ENCODE measurements at places on chromosomes 3 and 15.

DNA sequence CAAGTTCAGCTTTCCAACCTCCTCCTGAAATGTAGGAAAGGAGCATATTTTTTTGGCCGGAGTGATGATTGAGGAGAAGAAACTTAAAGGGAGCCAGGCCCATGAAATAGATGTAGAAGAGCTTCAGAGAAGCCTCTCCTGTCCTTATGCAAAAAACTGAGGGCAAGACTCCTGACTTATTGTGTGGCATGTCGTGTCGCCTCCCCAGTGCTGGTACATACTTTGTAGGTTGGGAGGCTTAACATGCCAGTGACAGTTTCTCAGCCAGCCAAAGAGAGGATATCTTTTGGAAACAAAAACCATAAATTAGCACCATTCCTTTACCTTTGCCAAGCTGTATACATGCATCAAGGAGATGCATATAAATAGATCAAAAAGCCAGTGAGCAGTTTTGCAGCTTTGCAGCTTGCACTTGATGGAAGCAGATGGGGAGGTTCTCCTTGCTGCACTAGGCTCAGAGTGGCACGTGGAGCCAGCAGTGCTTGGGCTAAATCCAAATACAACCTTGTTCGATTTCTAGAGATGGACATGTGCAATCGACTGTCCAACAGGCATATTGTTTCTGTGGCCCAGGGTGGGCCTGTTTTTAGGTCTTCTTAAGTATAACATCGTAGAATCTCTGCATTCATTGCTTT lies 10.2 kb downstream of the SLCO3A1 start:
- no peak for DNase-seq

GRCh38 chr3:144866476-144866875 lies 894.9 kb downstream of the DIPK2A start:
- no peak for DNase-seq

DNA sequence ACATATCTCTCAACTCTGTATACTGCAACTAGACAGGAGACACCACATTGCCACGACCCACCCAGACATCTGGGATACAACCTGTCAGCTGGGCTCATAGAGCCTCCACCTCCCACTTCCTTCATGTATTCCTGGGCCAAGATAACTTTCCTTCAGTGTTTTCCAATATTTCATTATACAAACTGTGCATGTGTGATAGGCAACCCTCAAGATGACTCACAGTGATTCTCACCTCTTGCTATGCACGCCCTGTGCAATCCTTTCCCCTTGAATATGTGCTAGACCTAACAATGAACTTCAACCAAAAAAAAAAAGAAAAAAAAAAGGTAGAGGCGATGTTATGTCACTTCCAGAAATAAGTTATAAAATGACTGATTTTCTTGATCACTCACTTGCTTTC lies 138.0 kb upstream of the ALCAM start:
- DNase-seq = no peak

GRCh38 chr3:15645740-15646501 lies 44.4 kb downstream of the BTD start:
- DNase-seq = no peak

DNA sequence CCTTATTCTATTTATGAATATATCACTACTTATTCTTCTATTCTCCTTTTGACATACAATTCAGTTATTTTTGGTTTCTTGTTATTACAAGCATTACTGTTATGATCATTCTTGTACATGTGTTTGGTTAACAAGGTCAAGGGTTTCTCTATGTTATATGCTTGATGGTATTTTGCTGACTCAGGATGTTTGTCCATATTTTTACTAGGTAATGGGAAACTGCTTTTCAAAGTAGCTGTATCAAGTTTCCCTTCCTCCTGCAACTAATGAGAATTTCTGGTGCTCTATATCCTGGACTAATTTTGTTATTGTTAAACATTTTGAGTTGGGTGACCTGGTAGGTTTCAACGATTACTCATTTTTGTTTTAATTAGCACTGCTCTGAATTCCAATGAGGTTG lies 841.0 kb downstream of the OTOL1 start:
- no peak for DNase-seq

DNA sequence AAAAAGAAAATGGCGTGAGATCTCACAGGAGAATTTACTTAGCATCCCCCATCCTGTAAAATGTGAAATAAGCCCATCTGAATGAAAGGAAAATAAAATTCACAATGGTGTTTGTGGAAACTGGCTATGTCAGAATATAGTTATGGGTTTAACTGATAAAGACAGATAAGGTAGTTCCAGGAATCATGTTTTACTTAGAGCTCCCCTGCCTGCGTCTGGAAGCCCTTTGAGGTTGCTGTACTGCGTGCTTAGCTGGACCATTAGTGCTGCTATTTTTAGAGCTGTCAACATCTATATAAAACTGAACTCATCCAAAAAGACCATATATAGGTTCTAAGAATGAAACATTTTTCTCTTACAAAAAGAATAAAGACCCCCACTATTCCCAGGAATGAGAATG lies 130.8 kb downstream of the LSAMP start:
- DNase-seq = no peak

DNA sequence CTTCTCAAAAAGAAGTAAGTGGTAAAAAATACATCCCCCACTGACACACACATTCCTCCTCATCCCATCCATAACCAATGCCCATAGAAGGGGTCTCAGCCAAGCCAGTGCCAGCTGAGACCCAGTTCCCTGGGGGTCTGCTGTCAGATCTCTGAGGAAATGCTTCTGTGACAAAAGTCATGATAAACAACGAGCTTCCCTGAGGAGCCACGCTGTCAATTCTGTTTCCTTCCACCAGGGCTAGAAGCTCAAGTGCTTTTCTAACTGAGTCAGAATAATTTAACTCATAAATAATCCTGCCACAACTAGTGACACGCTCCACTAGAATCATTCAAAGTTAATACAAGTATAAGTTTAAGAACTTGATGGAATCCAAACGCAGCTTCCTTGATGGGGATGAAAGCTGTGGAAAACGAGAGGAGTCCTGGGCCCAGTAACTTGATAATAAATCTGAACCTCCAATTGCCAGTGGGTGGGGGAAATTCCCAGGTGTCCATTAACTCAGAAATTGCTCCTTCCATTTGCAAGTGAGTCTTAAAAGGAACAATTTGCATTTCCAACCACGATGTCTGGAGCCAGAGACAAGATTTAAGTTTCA lies 348.7 kb upstream of the LMCD1 start:
- no peak for DNase-seq

GRCh38 chr3:51967384-51968169 lies at the start of gene PCBP4:
PCBP4 (minus strand) TSS chr3:51967454; CDS start chr3:51961240, 6,214 bp downstream.
- no peak for DNase-seq

GRCh38 chr15:27025481-27025966 lies 54.5 kb downstream of the GABRG3 start:
- DNase-seq = no peak

DNA sequence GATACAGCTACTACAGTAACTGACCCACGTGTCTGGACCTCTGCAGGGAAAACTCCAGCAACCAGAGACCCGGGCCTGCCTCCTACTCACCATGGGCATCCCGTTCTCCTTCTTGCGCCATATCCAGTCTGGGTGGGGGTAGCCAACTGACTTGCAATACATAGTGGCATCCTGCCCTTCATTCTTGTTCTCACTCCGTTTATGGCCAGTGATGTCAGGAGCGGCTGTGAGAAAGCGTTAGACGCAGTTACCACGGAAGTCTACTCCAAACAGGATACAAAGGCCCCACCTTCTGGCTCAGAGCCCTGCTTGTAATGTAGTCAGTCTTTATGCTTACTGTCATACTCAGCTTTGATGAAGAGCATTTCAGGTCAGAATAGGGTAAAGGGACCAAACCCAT lies 59.6 kb downstream of the NPTN start:
- no peak for DNase-seq

DNA sequence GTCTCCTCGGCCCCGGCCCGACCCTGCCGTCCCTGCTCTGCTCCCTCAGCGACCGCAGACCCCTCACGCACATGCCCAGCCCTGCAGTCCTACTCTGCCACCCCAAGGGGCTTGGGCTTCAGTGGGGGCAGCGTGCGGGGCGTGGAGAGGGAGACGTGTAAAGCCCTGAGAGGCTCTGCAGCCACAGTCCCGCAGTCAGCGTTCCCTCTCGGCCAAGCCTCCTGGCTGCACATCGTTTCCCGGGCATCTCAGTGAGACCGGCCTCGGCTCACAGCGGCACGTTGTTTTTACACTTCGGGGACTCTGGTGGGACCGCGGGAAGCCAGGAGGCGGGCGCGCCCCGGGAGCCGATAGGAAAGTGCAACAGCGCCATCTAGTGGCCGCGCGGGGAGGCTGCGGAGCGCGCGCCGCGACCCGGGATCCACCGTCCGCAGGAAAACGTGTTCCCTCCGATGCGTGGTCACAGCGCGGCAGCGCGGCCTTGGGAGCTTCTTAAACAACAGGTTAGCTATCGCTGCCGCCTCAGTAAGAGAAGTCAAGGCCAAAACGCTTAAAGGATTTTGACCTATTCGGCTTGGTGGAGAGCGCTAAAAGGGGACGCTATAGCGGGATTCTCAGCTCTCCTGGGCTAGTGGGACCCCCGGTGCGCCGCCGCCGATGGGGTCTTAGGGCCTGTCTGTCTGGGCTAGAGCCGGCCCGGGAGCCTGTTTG lies 226.8 kb upstream of the IGF1R start:
- DNase-seq = peak; percentile 29

DNA sequence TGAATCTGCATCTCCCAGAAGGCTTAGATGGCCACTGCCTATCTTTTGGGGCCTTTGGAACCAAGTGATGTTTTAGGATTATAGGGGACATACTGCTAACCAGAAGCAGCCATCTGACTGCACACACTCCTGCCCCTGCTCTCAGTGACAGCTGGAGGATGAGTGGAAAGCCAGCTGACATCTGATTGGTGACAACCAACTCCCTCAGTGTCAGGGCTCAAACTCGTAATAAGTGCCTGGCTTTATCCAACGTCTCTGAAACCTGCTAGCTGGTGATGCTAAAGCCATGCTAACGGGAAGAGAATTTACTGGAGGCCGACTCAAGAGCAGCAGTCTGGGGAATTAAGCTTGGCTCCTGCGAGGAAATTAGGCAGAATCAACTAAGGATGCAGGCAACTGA lies 35.1 kb downstream of the KY start:
- no peak for DNase-seq

DNA sequence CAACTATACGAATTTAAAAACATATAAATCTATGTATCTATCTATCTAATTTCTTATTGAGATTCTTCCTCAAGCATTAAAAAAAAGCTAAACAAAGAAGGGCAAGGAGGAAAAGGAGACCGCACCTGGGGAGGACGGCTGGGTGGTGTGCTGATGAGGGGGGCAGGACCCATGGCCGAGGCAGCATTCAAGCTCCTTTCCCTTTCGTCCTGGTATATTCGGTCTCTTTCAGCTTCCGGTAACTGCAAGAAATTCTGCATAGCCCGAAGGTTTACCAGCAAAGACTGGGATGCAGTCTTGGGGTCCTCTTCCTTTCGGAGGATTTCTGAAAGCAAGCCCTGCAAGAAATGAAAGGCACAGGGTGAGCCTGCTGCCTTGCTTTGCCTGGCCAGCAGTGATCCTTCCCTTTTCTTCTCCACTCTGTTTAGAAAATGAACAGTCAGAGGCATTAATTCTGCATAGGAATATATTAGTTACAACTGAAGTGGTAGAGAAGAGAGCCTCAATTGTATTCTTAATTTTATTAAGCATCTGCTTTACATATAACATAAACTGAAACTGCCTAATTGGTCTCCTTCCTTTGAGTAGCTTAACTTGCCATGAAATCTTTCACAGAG lies 38.8 kb downstream of the SATB1 start:
- DNase-seq = no peak

DNA sequence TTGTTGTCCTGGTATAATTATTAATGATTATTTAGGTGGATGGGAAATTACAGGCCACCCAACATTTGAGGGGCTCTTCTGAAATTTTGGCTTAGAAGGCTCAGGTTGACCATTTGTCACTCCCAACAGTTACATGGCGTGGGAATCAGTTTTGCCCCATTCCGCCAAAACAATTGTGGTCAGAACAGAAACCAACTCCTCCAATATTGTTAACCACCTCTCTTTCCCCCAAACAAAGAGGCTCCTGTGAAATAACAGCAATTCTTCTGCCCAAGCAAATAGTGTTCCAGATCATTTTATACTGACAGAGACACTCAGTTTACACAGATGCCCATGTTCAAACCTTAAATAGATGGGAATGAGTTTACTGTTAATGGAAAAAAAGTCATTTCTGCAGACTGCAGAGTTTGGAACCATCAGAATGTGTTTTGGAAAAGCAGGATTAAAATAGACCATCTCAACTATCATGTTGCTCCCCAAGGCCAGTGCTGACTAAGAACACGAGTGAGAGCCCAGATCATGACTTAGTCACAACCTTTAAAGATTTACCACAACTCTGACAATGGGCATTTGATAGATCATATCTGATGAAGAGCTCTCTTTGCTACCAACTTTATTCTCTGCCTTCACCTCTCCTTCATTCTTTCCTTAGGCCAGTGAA lies 102.1 kb downstream of the DUT start:
- DNase-seq = no peak

DNA sequence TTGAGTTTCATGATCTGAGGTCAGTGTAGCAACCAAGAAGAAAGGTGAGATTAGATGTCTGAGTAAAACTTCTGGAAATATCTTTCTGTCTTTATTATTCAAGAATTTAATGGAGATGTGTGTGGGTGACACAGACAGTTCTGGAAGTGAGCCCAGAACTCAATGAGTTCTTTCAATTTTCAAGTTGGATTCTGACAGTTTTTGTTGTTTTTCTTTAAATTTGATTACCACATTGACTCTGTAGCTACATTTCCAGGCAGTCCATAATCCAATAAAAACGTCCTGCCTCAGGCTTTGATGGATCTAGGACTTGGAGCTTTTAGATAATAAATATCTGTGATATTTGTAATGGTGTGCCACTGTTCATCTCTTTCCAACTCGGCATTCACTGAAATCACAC lies 3.9 kb upstream of the PARP14 start:
- DNase-seq = no peak

DNA sequence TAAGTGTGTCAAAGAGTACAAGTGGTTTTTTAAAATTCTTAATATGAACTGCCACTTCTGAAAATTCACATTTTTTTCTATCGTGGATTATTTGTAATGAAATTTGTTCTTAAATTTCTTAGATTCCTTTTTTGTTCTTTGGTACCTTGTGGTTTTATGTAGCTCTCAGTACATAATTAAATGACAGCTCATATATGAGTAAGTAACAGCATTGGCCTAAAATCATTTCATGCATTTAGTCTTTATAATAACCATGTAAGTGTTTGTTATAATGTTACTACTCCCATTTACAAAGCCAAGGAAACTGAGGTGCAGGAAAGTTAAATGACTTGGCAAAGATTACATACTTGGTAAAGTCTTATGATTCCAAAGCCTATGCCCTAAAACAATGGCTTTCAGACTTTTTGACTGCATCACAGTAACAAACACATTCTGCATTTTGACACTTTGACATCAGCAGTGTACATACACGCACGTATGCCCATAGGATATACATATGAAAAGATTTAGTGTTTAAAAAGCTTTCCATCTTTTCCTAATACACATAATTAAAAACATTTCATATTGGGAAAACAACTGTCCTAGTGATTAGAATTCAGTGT lies 14.9 kb downstream of the SPRED1 start:
- DNase-seq = no peak

DNA sequence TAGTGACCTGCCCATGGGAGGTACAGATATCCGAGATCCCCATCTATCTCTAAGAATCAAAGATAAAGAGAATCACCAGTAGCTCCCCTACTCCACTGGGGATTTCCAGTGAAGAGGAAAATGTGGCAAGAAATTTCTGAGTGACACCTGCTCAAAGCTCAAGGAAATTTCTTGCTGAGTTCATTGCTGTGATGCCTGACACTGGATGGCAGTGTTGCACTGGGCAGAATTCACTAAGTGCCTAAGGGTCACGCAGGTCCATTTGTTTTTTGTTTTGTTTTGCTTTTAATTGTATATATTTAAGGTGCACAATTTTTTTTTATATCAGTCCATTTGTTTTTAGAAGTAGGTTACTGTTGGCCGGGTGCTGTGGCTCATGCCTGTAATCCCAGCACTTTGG lies 109.5 kb upstream of the KCNAB1 start:
- no peak for DNase-seq

Data from activated CD4-positive, alpha-beta T cell treated with anti-CD3 and anti-CD28 coated beads, Interleukin-2, amount 50 U/mL, for 4 hours (primary cell).